ENCODE measurements at places on chromosomes 16 and 17.

DNA sequence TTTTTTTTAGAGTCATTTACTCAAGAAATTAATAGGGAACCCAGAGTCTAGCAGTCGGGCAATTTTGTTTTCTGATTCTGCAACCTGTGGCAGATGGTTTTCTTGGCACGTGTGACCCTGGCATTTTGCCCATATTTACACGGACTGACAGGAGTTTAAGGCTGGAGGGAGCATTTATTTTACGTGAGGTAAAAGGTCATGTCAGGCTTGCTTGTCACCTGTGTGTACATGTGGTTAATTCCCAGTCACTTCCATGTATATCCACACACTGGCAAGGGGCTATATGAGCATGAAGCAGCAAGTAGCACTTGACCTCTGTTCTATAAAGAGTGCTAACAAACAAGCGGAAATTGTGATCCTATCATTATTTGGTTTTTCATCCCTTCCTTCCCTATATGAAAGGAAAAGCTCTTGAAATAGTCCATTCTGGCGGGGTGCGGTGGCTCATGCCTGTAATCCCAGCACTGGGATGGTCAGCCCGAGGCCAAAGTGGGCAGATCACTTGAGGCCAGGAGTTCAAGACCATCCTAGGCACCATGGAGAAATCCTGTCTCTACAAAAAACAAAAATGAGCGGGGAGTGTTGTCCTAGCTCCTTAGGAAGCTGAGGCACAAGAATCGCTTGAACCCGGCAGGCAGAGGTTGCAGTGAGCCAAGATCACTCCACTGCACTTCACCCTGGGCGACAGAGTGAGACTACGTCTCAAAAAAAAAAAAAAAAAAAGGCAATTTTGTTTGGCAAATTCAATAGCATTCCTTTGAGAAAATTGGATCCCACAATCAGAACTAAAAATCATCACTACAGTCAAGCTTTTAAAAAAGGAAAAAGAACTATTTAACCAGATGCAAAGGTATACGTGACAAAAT lies 2.1 kb downstream of the SPAG9 start:
- DNase-seq: peak; percentile 75

DNA sequence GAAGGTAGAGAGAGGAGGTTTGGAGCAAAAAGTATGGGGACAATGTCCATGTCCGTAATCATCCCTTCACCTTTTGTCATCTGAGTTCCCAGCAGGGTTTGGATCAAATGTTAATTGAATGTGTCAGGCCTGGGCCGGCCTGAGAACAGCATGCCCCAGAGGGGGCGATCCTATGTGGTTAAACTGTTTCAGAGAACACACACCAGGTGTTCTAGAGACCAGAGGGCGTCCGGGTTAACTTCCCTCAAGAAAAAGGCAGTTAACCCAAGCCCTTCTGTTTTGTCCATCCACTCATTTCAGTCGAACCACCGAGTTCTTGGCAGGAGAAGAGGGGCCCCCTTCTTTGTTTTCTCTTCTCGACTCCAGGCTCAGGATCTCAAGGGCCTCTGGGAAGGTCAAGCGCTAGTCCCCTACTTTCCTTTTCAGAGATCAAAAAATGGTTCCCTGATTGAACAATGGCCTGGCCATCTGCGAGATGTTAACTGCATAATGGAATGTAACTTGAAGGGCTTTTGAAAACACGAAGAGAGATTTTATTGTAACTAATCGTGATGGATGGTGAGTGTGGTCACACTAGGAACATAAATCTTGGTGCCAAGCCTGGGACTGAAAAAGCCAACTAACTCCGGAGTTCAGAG lies 142.5 kb downstream of the IRX3 start:
- DNase-seq: no peak

GRCh38 chr16:30766206-30766932 lies 4.2 kb downstream of the RNF40 start:
- DNase-seq: no peak

GRCh38 chr16:27237219-27238015 lies 31.2 kb downstream of the NSMCE1 start:
- DNase-seq: peak; percentile 27

- DNase-seq: no peak
Measured at GRCh38 chr17:28204751-28205150, 114.2 kb upstream of the TMEM97 start.

DNA sequence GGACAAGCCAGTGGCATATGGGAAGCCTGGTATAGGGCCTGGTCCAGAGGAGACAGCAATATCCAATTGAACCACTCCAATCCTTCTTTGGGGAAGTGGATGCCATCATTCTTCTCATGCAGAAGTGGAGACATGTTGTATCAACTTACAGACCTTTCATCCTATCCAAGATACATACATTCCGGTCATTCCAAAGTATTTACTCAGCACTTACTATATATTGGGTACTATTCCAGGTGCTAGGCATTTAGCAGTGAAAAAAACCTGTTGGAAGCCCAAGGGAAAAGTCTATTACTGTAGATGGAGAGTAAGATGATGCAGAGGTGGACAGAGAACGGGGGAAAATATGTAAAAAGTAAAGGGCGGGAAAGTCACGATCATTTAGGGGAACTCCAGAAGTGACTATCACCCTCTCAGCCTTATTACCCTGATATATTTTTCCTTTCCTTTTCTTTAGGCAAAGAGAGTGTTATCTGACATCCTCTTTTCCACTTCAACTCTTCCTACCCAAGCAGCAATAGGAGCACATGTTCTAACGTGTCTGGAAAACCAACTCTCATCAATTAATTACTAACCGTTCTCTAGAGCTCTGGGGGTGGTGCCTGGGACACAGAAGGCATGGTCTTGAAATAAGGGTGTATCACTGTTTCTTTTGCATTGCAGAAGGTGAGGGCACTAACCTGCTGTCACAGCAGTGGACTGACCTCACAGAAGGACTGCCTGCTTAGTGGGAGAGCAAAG lies 210.1 kb upstream of the MAF start:
- DNase-seq: no peak

- DNase-seq: no peak
Measured at GRCh38 chr16:29014561-29015069, 29.8 kb downstream of the LAT start.

DNA sequence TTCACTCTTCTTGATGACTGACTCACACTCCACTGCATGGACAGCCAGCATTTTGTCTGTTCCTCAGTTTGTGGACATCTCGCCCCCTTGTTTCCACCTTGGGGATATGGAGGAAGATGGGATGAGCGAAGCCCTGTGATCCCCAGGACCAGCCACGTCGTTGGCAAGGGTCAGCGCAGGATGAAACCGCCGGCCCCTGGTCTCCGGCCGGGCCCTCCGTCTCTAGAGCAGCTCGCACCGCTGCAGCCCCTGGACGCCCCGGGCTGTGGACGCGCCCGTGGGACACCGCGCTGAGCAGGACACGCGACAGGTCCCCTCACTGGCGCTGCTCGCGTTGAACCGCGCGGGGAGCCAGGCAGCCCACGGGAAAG lies 604 bp upstream of the ZC3H18 start:
- DNase-seq: no peak

DNA sequence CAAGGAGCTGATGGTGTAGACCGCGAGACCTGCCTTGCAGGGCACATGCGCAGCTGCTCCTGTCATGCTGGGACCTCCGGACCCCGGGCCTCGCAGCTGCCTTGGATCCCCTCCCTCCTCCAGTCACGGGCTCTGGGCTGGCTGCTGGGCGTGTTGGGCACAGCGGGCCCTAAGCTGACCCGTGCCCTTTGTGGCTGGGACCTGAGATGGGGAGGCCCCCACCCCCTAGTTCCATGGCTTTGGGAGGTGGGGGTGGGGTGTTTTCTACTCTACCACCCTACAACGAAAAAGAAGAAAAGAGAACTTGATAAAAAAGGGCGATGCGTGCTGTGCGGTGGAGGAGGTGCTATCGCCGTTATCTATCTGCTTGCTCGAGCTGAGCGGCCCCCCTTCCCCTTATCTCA lies 14.5 kb downstream of the ZFPM1 start:
- DNase-seq: no peak

GRCh38 chr16:83954577-83955016 lies 1.6 kb downstream of the OSGIN1 start:
- DNase-seq: no peak

DNA sequence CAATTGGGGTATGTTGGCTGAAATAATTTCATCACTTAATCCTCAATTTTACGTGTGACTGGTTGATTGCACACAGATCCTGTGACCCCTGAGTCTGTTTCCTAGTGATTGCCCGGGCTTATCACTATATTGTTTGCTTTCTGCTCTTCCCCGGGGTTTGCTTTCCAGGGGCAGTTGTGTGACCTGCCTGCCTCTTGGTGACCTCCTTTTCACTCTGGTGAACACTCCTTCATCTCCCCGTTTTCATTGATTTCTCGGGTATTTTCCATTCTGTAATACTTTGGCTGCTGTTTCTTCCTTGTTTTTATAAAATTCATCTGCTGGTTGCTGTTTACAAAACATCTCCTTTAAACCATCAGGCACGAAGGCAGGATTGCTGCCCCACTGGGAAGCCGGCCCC lies 36.0 kb downstream of the NTN1 start:
- DNase-seq: no peak

DNA sequence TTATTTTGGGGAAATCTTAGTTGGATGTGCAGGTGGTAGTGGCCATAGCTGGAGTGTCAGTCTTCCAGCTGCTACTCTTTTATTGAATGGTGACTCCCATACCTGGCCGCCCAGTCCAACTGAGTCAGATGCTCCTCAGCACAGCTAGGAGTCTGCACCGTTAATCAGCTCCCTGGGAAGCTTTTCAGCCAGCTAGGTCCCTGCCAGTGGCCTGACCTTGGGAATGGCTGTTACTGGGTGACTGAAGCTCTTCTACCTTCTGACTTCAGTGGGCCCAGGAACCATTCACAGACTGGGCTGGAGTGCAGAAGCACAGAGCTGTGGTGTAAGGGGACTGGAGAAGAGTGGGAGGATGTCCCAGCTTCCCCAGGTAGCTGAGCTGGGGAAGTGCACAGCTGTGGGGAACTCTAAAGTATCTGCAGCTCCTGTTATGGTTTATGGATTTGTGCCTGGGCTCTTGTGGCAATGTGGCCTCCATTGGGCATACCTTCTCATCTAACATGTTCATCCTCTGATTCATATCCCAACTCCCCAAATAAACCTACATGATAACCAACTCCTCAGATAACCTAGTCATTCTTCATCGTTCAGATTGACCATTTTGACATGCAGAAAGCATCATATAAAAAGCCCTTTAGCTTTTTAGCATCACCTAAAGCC lies 14.0 kb downstream of the ALKBH5 start:
- DNase-seq: no peak

GRCh38 chr16:726438-727290 lies at the start of the genes CCDC78 and HAGHL:
Gene CCDC78, minus strand, starts transcription at chr16:726443. Its CDS starts 76 bp downstream, at chr16:726367.
Gene HAGHL, plus strand, starts transcription at chr16:727106. Its CDS starts 404 bp downstream, at chr16:727510.
- no peak for DNase-seq

GRCh38 chr17:15490634-15491261 lies 23.3 kb upstream of the CDRT4 start:
- DNase-seq: no peak

GRCh38 chr16:1351582-1352362 lies at the start of the genes GNPTG and TSR3:
Gene GNPTG, plus strand, starts transcription at chr16:1351931. Its CDS starts 35 bp downstream, at chr16:1351966.
Gene TSR3, minus strand, starts transcription at chr16:1351878. Its CDS starts 74 bp downstream, at chr16:1351804.
- DNase-seq: no peak

GRCh38 chr16:20089246-20089965 lies 15.7 kb upstream of the GPR139 start:
- no peak for DNase-seq

GRCh38 chr16:28183484-28183883 lies 28.3 kb downstream of the XPO6 start:
- no peak for DNase-seq

DNA sequence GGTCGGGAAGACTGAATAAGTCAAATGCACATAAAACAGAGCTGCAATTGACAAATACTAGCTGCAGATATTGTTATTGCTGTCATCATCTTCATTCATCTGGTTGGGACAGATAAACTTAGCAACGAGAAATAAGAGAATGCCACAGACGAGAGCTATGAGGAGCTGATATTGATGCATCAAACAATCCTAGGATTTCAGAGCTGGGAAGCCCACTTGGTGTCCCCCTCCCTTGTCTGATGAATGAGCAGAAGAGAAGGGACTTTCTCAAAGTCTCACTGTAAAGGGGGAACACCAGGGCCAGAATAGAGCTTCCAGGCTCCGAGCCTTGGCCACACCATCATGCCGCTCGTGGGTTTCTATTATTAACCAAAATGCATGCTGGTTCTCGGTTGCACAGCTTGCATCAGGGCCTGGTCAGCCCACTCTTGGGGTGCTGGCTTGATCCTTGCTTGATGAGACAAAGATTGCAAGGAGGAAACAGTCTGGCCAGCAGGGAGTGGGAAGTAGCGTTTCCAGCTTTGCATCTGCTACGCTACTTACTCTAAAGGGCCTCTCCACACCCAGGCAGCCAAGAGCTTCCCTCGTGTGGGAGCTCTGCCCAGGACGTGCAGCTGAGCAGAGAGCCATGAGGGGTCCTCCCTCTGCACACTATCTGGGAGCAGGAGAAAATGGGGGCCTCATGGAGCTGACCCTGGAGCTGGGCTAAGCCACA lies 28.4 kb upstream of the EMP2 start:
- DNase-seq: no peak

- no peak for DNase-seq
Measured at GRCh38 chr17:39926135-39926587, 1.2 kb downstream of the ORMDL3 start.

DNA sequence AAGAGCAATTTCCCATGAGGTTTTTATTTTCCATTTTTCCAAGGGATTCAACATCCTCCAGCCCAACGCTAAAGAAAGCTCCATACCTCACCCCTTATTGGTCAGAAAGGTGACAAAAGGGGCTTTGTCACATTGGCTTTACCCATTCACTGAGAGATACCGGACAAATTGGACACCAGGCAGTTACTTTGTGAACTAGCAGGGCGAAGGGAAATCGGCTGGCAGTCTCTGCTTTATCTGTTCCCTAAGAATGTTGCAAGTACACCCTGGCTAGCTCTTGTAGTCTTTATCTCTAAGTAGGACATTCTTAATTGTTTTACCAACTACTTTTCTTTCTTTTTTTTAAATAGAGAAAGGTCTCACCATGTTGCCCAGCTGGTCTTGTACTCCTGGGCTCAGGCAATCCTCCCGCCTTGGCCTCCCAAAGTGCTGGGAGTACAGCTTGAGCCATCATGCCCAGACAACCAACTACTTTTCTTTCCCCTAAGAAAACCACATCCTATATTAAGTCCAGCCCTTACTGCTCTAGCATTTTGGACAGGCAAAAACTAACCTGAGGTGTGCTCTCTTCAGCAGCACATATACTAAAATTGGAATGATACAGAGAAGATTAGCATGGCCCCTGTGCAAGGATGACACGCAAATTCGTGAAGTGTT lies 16.8 kb downstream of the PRPSAP1 start:
- no peak for DNase-seq

- DNase-seq: no peak
Measured at GRCh38 chr16:86995456-86995855, 321.7 kb downstream of the C16orf95 start.

DNA sequence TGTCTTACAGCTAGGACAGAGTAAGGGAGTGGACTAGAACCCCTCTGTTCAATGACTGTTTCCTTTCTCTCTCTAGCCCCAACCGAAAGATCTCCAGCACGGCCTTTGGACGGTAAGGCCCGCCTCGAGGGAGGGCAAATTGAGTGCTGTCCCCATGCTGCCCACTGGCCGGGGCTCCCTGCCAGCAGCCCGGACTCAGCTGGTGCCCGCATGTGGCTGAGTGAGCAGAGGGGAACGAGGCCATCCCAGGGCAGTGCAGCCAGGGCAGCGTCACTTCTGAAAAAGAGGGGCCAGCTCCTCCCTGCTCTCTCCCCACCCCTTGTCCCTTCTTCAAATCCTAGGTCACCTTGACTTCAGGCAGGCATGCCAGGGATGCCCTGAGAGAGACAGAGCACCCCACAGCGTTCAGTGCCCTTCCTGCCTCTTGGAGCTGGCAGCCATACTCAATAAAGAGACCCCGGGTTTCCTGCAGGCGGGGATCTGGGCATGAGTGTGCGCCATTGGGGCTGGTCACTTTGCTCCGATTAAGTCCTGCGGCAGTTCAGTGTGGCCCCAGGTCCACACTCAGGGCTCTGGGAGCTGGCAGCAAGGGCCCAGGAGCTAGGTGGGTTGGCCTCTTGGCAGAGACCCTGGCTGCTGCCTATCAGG lies 130.9 kb downstream of the RAB11FIP4 start:
- DNase-seq: no peak
